ENCODE measurements at places on chromosomes 12 and 14.

GRCh38 chr14:91231446-91231845, 13.1 kb downstream of the GPR68 start:
- DNase-seq, result no peak
- no peaks in the 10 kb centered on the region for H3K27me3 ChIP-seq
- H3K36me3 ChIP-seq, result peaks cover 28% of the 10 kb centered on the region
- peaks cover 95% of the 10 kb centered on the region for H3K4me1 ChIP-seq
- H3K27ac ChIP-seq, result peak overlapping the region; percentile 76

- no peaks in the 10 kb centered on the region for H3K36me3 ChIP-seq
- no peaks in the 10 kb centered on the region for H3K4me1 ChIP-seq
- H3K27me3 ChIP-seq, result peaks cover 11% of the 10 kb centered on the region
- no peak overlapping the region for H3K4me3 ChIP-seq
- no peak overlapping the region for H3K27ac ChIP-seq
- DNase-seq, result no peak
These were observed 59.8 kb upstream of the CISTR start for GRCh38 chr12:53811606-53812005.

GRCh38 chr12:109539508-109539907, 33.8 kb downstream of the MMAB start:
- DNase-seq, result no peak
- H3K4me1 ChIP-seq, result peaks cover 2% of the 10 kb centered on the region
- H3K4me3 ChIP-seq, result no peak overlapping the region
- peaks cover 4% of the 10 kb centered on the region for H3K36me3 ChIP-seq
- H3K27me3 ChIP-seq, result no peaks in the 10 kb centered on the region

DNA sequence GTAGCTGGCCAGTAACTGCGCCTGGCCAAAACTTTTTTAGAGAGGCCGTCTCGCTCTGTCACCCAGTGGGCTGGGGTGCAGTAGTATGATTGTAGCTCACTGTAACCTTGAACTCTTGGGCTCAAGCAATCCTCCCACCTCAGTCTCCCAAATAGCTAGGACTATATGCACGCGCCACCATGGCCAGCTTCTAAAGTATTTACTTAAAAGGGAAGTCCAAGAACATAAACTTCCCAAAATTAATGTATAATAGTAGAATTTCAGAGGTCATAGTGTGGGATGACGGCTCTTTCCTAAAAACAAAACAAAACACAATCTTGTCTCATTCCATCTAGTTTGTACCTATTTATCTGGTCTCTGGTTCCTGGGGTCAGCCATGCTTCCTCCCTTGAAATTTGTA, 42.2 kb upstream of the FOS start:
- peaks cover 25% of the 10 kb centered on the region for H3K4me1 ChIP-seq
- no peaks in the 10 kb centered on the region for H3K36me3 ChIP-seq
- no peak for DNase-seq
- no peaks in the 10 kb centered on the region for H3K27me3 ChIP-seq
- H3K4me3 ChIP-seq, result no peak overlapping the region

DNA sequence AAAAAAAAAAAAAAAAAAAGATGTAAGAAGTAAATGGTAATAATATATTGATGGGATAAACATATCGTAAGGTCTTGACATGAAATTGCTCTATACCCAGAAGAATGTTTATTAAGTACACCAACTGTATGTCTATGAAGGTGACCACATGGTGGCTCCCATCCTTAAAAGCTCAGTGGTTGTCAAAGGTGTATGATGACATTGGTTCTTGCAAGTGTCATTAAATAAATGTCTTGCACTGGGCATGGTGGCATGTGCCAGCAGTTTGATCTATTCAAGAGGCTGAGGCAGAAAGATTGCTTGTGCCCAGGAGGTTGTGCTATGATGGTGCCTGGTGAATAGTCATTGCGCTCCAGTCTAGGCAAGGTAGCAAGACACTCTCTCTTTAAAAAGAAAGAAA, 10.4 kb downstream of the CCT2 start:
- no peak overlapping the region for H3K4me3 ChIP-seq
- H3K4me1 ChIP-seq, result no peaks in the 10 kb centered on the region
- DNase-seq, result no peak
- no peak overlapping the region for H3K27ac ChIP-seq

- no peak overlapping the region for H3K27ac ChIP-seq
- H3K4me3 ChIP-seq, result no peak overlapping the region
- H3K27me3 ChIP-seq, result peaks cover 33% of the 10 kb centered on the region
- H3K4me1 ChIP-seq, result peaks cover 11% of the 10 kb centered on the region
- DNase-seq, result no peak
These were observed 17.4 kb upstream of the ANKRD33 start for GRCh38 chr12:51870504-51870903.

GRCh38 chr14:27916326-27916725, 850.3 kb upstream of the FOXG1 start:
- H3K27ac ChIP-seq, result no peak overlapping the region
- no peaks in the 10 kb centered on the region for H3K36me3 ChIP-seq
- no peak overlapping the region for H3K4me3 ChIP-seq
- H3K27me3 ChIP-seq, result no peaks in the 10 kb centered on the region
- DNase-seq, result no peak

- no peaks in the 10 kb centered on the region for H3K4me1 ChIP-seq
- H3K27me3 ChIP-seq, result peaks cover 10% of the 10 kb centered on the region
- no peak overlapping the region for H3K4me3 ChIP-seq
- no peaks in the 10 kb centered on the region for H3K36me3 ChIP-seq
- H3K27ac ChIP-seq, result no peak overlapping the region
These were observed 36.3 kb upstream of the TSPAN9 start for GRCh38 chr12:3040663-3041544.

DNA sequence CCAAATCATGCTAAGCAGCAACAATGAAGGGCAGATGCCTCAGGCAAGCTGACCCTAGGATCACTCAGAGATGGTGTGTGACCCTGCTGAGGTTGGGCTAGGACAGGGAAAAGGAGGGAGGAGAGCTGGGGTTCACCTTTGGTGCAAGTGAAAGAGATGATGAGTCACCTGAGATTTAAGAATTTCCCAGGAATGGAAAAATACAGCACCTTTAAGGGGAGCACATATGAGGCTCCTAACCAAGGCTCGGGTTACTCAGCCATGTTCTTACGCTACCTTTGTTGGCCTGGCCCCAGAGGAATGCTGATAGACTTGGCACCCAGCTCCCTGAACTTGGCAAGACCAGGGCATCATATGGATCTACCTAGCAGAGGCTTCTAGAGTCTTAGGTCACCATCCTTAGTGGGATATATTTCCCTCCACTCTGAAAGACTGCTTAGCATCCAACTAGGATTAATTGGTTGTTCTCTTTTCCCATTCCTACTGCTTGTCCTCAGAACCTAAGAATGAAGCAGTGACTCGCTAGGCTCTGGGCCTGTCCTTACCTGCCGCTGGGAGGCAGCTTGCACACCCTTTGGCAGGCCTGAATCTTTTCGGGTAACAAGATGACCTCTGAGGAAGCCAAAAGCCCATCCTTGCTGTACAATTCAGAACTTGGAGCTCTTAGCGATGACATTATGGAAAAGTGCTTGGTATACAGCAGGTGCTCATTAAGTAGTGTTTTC, 4.0 kb upstream of the NAA25 start:
- no peak overlapping the region for H3K4me3 ChIP-seq
- H3K27ac ChIP-seq, result no peak overlapping the region
- DNase-seq, result no peak
- H3K27me3 ChIP-seq, result no peaks in the 10 kb centered on the region
- peaks cover 20% of the 10 kb centered on the region for H3K4me1 ChIP-seq
- H3K36me3 ChIP-seq, result no peaks in the 10 kb centered on the region

DNA sequence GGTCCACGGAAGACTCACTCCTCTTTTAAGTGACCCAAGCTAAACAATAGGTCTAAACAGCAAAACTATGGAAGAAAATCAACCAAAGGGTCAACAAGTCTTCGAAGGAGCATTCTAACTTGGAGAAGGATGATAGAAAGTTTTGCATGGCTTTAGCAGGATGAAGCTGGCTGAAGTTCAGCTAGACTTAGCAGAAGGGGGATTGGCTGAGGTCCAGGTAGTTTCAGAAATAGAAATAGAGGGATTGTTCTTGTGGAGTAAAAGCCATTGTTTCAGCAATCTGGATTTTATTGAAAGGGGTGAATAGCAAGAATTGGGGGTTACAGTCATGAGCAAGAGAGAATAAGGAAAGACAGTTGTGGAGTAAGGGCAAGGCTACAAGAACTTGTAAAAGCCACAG, 84.7 kb upstream of the TSPAN8 start:
- H3K36me3 ChIP-seq, result no peaks in the 10 kb centered on the region
- H3K4me3 ChIP-seq, result no peak overlapping the region
- no peaks in the 10 kb centered on the region for H3K4me1 ChIP-seq
- no peaks in the 10 kb centered on the region for H3K27me3 ChIP-seq
- no peak overlapping the region for H3K27ac ChIP-seq

DNA sequence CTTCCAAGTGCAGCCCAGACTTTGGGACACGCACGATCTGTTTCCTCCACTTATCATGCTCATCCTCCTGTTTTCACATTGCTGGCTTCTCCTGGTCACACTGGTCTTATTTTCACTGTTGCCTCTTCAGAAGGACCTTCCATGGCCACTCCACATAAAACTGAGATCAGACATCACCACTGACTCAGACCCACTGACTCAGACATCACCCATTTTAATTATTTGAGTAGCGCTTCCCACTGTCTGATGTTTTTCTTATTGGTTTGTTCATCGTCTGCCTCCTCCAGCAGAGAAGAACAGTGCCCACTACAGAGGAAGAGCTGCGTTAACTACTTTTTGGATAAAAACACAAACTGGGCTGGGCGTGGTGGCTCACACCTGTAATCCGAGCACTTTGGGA, 270.5 kb upstream of the PWP1 start:
- H3K36me3 ChIP-seq, result peaks cover 3% of the 10 kb centered on the region
- no peaks in the 10 kb centered on the region for H3K27me3 ChIP-seq
- no peak overlapping the region for H3K27ac ChIP-seq
- H3K4me1 ChIP-seq, result no peaks in the 10 kb centered on the region
- H3K4me3 ChIP-seq, result no peak overlapping the region

- H3K36me3 ChIP-seq, result peaks cover 76% of the 10 kb centered on the region
- no peak for DNase-seq
- H3K4me1 ChIP-seq, result peaks cover 9% of the 10 kb centered on the region
- no peaks in the 10 kb centered on the region for H3K27me3 ChIP-seq
- H3K27ac ChIP-seq, result no peak overlapping the region
- no peak overlapping the region for H3K4me3 ChIP-seq
These were observed 17.7 kb downstream of the SBNO1 start for GRCh38 chr12:123346946-123347345.

DNA sequence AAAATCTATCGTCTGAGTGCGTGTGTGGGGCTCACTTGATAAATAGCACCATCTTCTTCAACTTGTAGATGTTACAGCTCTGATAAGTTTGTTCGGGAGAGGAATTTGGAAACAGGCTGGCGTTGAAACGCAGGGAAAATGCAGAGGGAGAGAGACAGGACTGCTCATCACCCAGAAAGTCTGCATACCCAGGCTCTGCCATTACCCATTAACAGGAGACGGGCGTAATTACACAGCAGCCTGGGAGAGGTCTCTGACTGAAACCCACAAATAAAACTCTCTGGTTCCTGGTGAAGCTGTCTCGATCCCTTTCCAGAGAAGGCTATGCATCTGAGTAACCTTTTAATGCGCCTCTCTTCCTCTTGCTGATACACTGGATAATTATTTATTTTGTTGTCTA, 547.3 kb downstream of the BCL11B start:
- H3K27me3 ChIP-seq, result no peaks in the 10 kb centered on the region
- no peak overlapping the region for H3K4me3 ChIP-seq
- H3K4me1 ChIP-seq, result no peaks in the 10 kb centered on the region
- H3K36me3 ChIP-seq, result no peaks in the 10 kb centered on the region
- DNase-seq, result no peak
- no peak overlapping the region for H3K27ac ChIP-seq

- no peak for DNase-seq
- no peak overlapping the region for H3K4me3 ChIP-seq
- no peak overlapping the region for H3K27ac ChIP-seq
- H3K4me1 ChIP-seq, result peaks cover 5% of the 10 kb centered on the region
- H3K36me3 ChIP-seq, result peaks cover 23% of the 10 kb centered on the region
These were observed 54.0 kb downstream of the CLIP1 start for GRCh38 chr12:122368361-122369073.

GRCh38 chr14:65879248-65880009, 466.9 kb downstream of the FUT8 start:
- H3K27me3 ChIP-seq, result no peaks in the 10 kb centered on the region
- no peak overlapping the region for H3K27ac ChIP-seq
- no peaks in the 10 kb centered on the region for H3K36me3 ChIP-seq
- peaks cover 17% of the 10 kb centered on the region for H3K4me1 ChIP-seq
- H3K4me3 ChIP-seq, result no peak overlapping the region

DNA sequence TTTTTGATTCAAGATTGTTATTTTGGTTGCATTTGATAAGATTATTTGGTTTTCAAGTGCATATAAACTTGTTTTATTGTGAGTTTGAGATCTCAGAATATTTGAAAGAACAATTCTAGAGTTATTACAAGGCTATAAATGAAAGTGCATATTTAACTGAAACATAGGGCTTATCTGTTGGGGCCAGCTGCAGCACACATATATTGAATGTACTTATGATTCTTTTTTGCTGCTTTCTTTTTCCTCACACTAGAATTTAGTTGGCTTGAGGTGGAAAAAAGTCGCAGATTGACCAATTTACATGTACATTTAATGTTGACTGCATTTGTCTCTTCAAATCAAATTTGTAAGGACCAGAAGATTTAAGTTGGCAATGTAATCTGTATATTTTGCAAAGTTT, 88.0 kb downstream of the PCNX1 start:
- peaks cover 13% of the 10 kb centered on the region for H3K4me1 ChIP-seq
- peaks cover 8% of the 10 kb centered on the region for H3K36me3 ChIP-seq
- no peak overlapping the region for H3K27ac ChIP-seq

- H3K36me3 ChIP-seq, result no peaks in the 10 kb centered on the region
- DNase-seq, result no peak
- H3K27me3 ChIP-seq, result peaks cover 1% of the 10 kb centered on the region
- H3K27ac ChIP-seq, result no peak overlapping the region
- H3K4me1 ChIP-seq, result no peaks in the 10 kb centered on the region
- H3K4me3 ChIP-seq, result no peak overlapping the region
These were observed 28.3 kb upstream of the COL2A1 start for GRCh38 chr12:48032597-48032996.

GRCh38 chr14:21723431-21724045, 49.9 kb upstream of the OR4E1 start:
- H3K4me1 ChIP-seq, result no peaks in the 10 kb centered on the region
- H3K36me3 ChIP-seq, result no peaks in the 10 kb centered on the region

DNA sequence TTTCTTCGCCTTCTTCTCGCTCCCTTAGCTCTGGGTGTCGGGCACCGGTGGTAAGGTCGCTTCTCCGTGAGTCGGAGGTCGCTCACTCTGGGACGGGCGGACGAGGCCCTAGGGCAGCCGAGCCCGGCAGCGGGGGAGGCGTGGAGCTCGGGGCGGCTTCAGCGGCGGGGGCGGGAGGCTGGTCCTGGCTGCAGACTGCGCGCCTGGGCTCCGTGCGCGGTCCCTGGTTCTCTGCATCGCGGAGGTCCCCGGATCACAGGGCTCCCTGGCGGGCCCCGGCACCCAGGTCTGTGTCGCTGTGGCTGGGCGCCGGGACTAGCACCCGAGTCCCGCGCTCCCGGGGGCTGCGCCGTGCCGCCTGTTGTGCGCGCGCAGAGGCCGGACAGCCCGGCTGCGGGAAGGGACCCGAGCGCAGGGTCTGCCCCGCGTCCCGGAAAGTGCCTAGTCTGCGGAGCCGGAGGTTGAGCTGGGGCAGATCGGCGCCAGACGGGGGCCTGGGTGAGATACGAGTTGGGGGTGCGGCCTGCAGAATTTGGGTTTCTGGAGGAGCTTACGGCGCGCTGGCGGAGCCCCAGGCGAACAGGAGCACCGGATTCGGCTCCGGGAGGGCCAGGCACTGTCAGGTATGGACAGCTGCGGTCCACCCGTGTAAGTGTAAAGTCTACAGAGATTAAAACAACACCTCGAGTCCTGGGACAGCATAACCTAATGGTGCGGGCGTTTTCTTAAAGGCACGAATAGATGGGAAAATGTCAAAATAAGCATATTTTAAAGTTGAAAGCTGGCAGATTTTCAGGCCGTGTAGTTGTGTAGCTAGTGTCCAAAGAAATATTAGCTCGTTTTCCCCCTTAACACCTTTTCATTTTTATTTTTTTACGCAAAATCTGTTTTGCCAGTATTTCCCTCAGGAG, 713 bp downstream of the FRMD6 start:
- H3K27me3 ChIP-seq, result peaks cover 5% of the 10 kb centered on the region
- peak; percentile 46 for DNase-seq
- peaks cover 15% of the 10 kb centered on the region for H3K4me1 ChIP-seq
- H3K4me3 ChIP-seq, result peak overlapping the region; percentile 72
